T-cell (primary cell): ENCODE measurements at places on chromosomes 6 and 20.

GRCh38 chr6:3913077-3913957 lies 64.1 kb downstream of the FAM50B start:
- DNase-seq, result no peak

- DNase-seq, result no peak
These were observed 45.1 kb downstream of the EPB41L2 start for GRCh38 chr6:131017962-131018361.

- DNase-seq, result no peak
These were observed 131.6 kb upstream of the PMEPA1 start for GRCh38 chr20:57841297-57841866.

DNA sequence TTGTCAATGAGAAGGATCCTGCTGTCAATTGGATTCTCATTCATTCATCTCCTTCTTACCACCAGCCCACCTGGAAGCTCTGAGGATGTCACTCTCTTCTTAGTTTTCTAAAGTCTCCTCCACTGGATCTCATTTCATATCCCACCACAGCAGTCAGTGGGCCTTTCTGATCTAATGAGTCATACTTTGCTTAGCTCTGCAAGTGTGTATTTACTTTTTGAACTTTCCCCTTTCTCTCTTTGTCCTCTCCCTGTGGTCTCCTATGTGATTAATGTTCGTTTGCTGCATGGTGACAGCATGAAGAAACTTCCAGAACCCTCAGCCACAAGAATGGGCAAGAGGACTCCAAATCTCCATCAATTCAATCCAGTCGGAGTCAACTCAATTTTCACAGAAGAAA lies 63.6 kb upstream of the SYNDIG1 start:
- no peak for DNase-seq

DNA sequence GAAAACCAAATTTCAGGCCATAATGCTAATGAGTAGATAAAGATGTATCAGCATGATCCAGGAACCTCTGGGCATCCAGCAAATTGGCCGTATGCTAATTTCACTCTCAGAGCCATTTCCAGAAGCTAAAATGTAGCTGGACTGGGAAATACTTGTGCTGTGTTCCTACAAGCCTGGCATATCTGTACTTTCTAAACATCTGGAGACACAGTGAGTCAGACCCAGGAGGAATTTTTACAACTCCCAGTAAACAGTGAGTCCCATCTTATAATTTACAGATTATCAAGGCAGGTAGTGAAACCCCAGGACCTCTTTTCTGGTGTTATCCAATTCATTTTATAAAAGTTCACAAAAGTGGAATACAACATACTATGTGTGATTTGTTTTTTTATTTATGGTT lies 683.0 kb upstream of the ADGRB3 start:
- DNase-seq, result no peak

DNA sequence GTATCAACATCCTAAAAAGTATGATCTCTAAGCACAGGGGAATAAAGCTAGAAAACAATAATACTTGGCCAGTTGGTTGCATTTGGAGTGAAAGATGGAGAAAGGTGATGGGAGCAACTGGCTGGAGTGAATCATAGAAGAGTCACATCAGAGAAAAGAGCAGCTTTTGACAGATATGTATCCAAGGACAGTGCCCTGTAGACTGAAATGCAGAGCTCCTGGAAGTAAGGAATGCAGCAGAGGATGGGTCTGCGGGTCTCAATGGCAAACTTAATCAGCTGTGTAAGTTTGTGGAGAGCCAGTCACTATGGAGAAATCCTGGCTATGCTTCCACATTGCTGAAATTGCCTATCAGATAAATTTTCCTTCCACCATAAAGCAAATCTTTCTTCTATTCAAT lies 253.6 kb upstream of the PRND start:
- DNase-seq, result no peak

DNA sequence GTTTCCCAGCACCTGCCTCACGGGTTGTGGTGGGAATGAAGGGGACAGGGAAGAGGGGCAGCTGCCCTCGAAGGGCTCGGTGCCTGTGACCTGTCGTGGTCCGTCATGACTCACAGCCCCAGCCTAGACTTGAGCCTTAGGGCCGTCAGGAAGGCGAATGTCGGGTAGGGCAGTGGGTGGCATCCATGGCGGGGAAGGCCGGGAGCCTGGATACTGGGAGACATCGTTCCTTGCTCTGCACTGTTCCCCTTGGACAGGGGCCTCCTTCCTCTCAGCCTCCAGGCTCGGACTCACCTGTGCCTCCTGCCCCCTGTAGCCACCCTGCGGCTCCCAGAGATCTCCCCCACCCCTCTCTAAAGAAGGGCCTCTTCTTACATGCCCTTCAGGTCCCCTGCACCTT lies 52.2 kb upstream of the APCDD1L start:
- DNase-seq, result no peak

DNA sequence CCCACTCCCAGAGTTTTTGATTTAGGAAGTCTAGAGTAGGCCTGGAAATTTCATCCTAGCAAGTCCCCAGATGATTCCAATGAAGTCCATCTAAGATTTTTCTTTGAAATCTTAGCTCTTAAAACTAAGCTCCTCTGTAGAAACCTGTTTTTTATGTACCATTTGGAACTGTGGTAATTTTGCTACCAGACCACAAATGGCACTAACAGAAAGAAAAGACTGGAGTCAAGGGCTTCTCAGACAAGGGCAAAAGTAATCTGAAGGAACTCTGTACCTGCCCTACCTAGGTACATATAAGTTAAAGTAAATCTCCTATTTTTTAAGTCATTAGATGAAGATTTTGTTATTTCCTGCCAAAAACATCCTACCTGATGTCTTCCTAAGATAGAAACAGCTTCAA lies 155.0 kb upstream of the HTR1E start:
- DNase-seq, result no peak

- no peak for DNase-seq
These were observed 60.7 kb downstream of the DLGAP4 start for GRCh38 chr20:36366623-36367369.

- DNase-seq, result no peak
These were observed 525 bp downstream of the MACROD2 start for GRCh38 chr20:13995841-13996240.
